ENCODE measurements at places on chromosomes 4 and X.
A peak's percentile ranks its signal among the peaks of the same experiment; 100 is the strongest.

- DNase-seq: no peak
Measured at GRCh38 chrX:568311-568710, 62.3 kb upstream of the SHOX start.

DNA sequence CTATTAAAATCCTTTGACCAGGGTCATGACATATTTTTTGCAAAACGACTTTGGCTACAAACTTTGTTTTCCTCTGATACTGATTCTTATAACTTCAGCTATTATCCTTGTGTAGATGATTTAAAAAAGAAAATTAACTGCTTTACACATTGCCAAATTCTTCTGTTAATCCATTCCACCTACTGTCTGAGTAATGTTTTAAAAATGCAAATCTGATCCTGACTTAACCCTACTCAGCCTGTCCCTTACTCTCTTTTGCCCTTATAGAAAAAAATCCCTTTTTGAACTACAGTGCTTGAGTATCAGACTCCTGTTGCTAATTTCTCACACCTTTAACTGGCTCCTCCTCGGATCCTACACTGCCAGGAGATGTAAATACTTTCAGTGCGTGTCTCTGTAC is 723.1 kb downstream of the ADGRL3 start:
- DNase-seq: no peak

DNA sequence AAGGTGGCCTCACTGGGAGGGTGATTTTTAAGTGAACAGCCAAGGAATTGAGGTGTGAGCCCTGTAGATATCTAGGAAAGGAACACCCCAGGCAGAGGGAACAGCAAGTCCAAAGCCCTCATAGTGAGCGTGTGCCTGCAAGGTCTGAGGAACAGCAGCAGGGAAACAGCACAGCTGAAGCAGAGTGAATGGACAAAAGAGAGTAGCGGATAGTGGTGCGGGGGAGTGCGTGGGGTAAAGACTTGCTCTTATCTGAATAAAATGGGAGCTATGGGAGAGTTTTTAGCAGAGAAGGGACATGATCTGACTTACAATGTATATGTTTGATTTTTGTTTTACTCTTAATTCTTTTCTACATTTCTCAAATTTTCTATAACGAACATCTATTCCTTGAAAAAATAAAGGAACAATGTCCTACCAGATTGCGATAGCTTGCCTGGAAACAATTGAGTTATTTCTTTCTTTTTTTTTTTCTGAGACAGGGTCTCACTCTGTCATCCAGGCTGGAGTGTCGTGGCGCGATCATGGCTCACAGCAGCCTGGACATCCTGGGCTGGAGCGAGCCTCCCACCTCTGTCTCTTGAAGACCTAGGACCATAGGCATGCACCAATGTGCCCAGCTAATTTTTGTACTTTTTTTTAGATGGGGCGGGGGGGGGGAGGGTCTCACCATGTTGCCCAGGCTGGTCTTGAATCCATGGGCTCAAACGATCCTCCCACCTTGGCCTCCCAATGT is 19.5 kb upstream of the HADH start:
- no peak for DNase-seq

- no peak for DNase-seq
Measured at GRCh38 chr4:140781596-140781995, 25.4 kb upstream of the TBC1D9 start.

GRCh38 chrX:66654411-66654810 is 15.5 kb upstream of the EDA2R start:
- DNase-seq: no peak

GRCh38 chr4:64889906-64890610 is 480.8 kb upstream of the TECRL start:
- no peak for DNase-seq

GRCh38 chr4:66182636-66183035 is 512.3 kb upstream of the EPHA5 start:
- no peak for DNase-seq

DNA sequence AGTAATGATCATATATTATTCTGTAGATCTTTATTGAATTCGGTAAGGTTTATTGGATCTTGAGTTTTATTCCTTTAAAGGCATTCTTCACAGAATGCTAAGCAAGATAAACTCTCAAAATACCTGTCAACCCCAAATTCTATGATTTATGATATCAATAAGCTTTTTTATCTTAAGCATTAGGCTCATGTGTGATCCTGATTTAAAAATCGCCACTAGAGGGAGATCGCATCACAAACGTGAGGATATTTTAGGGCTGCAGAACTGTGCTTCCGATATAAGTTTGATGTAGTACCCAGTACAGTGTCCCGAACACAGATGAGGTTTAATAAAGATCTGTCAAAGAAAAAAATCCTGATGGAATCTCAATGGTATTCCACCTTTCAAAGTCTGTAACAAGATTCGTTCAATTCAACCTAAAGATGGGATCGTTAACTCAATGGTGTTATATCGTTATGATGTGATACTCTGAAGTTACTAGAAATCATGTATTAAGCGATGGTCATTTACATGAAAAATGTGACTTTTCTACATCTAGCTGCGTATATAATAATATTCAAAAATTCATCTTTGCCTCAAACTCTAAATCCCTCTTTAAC is 169.0 kb downstream of the CORIN start:
- DNase-seq: no peak

- DNase-seq: no peak
Measured at GRCh38 chr4:116480546-116480945, 604.8 kb downstream of the TRAM1L1 start.

GRCh38 chrX:48901069-48901468 is 3.3 kb downstream of the PQBP1 start:
- peak; percentile 84 for DNase-seq

GRCh38 chr4:2364654-2365053 is 53.8 kb downstream of the ZFYVE28 start:
- no peak for DNase-seq

DNA sequence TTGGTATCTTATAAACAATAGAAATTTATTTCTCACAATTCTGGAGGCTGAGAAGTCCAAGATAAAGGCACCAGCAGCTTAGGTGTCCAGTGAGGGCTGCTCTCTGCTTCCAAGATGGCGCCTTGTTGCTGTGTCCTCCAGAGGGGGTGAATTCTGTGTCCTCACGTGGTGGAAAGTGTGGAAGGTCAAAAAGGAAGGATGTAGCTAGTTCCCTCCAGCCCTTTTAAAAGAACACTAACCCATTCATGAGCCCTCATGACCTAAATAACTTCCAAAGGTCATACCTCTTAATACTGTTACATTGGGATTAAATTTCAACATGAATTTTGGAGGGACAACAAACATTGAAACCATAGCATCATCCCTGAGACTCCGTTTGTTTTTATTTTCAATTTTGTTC is 48.8 kb downstream of the ZNF81 start:
- DNase-seq: no peak

GRCh38 chr4:158827543-158827981 is 58.7 kb downstream of the FNIP2 start:
- DNase-seq: no peak

GRCh38 chrX:8741981-8742380 is 10.0 kb upstream of the ANOS1 start:
- no peak for DNase-seq

DNA sequence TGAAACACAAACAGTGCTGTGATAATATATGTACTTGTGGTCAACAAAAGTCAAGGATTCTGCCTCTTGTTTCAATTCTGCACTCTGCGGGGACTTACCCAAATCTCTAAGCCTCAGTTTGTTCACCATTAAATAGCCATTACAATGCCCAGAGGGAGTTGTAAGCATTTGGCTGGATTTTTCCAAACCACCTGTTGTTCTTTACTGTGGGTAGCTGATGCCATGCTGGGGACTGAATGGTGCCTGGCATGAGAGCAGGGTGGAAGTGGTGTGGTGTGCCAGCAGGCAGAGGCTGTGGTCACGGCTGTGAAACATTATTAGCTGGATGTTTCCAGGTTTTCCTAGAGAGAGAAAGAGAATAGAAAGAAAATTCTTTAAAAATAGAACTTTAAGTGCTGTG is 60.7 kb upstream of the PAK3 start:
- no peak for DNase-seq

DNA sequence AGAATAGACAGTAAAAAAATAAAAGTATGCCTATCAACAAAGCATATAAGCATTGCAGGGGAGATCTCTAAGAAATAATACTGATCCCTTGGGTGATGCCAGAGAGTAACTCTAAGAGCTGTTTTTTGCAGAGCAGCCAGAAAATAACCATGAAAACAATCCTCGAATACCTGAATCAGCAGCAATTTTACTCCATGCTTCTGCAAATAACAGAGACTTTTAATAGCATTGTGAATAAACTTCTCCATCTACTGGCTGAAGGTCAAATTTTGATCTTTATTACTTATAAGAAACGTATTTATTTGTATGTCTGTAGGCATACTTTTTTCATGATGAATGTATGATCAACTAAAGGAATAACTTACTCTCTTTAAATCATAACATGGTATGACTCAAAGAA is 334.5 kb downstream of the GALNTL6 start:
- no peak for DNase-seq

- DNase-seq: no peak
Measured at GRCh38 chr4:184849185-184849584, 23.4 kb upstream of the ACSL1 start.

DNA sequence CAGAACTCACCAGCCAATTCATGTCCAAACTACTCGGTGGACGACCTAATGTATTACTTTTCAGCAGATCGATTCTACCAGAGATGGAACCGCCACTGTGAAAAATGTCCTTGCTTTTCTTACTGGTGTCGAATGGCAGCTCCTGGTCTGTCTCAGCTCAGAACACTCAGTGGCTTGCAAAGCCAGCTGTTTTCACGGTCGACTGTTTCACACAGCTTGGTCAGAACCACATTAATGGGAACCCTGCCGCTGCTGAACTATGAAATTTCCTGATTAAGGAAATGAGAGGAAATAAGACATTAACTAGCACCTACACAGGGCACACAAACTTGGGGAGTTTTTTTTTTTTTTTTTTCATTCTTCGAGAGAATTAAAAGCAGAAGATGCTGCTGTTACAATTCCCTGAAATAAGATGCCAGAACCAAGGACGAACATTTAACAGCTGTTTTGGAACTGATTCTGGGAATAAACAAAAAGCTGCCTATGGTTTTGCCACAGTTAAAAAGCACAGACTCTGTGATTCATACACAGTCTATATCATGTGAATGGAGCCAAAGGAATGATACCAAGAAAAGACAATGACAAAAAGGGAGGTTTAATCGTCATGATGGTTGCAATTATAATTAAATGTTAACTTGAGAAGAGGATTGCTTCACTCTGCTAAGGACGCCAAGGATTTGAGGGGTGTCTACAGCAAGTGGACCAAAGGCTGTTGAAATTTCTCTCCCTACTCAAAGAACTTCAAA is 31.3 kb downstream of the SUPT20HL2 start:
- DNase-seq: no peak

GRCh38 chr4:118586357-118586790 is 98.8 kb upstream of the METTL14 start:
- DNase-seq: no peak

GRCh38 chrX:14777525-14777924 is 95.3 kb downstream of the FANCB start:
- no peak for DNase-seq

DNA sequence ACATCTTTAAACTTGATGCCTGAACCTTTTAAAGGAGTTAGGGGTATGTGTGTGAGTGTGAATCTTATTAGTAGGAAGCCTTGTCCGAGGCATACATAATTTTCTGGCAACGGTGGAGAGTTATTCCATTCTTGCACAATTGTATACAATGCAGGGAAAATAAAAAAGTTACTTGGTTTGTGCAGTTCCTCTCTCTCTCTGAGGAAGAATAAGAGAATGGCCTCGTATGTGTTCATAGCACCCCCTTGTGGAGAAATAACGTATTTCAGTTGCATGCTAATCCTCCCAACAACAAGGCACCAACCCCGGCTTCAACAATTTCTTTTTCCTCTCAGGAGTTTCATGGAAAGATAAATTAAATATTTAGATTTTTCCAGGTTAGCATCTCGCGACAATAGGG is 33.7 kb upstream of the FGF13 start:
- no peak for DNase-seq

DNA sequence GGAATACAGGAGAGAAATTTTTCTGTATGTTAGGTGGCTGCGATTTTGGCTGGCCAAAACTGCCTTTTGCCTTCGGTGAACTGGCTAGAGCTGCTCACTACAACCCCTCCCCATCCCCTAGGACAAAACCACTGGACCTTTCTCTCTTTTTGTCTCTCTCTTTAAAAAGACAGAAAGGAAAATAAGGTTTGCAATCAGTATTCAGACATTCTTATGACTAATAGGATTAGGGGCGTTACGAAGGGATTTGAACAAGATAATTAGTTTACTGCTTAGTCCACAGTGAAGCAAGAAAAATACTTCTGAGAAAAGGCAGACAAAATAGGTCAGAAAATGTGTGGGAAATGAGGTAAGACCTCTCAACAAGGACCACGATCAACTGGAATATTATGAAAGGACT is 180.4 kb downstream of the SLIT2 start:
- DNase-seq: no peak

DNA sequence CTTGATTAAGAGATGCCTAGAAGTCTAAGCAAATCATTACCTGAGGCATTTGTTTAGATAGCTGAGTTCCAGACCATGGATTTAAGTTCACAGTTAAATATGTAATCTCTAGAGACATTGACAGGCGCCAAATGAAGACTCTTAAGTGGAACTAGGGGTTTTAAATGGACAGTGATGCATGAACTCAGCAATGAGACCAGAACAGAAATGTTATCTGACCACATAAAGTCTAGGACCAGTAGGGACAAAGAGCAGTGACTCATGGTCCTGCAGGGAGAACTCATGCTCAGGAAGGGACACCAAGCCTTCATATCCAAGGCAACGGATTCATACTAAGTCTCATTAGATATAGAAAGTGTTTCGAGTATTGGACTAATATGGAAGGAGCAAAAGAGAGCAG is 152.3 kb downstream of the PPARGC1A start:
- DNase-seq: no peak

DNA sequence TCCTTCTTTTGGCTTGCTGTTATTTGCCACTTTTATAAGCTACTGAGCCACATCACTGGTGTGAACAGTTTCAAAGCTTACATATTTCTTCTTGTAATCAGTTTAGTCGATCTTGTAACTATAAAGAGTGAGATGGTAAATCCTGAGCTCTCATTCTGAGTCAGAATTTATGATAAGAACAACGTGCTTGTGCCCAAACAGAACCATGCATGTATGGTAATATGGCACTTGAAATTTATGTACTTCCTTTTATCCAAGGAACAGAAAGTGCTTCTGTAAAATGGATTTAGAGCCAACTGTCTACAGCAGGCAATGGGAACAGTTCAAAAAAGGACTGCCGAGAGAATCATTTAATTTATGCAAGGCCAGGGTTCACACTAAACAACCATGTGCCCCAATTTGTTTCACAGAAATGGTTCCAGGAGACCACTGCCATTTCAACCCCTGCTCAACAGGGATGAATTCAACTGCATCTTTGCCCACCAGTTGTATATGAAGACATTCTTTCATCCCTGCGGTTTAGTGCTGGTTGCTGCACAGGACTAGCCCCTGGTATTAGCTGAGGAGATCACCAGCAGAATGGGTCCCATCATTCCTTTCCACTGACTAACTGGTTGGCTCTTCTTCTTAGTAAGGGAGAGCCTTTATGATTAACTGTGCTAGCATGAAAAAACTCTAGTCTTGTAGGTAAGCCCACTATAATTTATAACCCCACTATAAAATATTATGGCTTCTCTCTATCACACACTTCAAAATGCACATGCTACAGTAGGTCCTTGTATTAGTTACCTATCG is 162.9 kb upstream of the PGRMC2 start:
- no peak for DNase-seq

- DNase-seq: no peak
Measured at GRCh38 chr4:103207673-103208072, 9.5 kb upstream of the CENPE start.
